Stimulated activated CD4-positive, alpha-beta T cell treated with anti-CD3 and anti-CD28 coated beads, Interleukin-4, amount 100 ng/mL, for 48 hours (primary cell): ENCODE measurements at places on chromosomes 13 and 19.

DNA sequence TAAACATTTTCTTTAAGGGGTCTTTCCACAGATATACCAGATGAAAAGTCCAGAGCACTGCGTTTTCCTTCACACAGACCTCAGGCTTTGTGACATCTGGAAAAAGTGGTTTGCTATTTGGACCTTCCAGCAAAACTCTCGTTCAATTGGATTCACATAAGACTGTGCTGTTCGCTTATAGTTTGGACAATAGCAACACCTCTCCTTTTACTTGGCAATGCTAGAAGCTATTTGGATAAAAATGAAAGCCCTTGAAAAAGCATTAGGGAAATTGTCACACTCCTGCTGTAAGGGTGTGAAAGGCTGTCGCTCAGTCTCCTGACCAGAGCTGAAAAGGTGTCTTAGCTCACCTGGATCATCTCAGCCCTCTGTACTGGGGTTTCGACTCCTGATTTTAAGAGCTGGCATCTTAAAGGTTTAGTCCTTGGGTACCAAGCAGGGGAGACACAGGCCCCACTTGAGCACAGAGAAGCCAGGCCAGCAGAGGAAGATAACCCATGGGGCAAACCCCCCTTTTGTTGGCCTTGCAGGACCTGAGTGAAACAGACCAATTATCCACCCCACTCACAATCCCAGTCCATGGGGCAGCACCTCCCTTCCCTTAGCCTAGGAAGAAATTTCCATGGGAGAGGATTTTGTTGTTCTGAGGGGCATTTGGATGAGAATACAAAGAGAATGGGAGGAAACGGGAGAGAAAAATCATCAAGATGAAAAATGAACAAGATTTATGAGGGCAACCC, 257.6 kb downstream of the DLEU7 start:
- DNase-seq = no peak

GRCh38 chr19:7434391-7434790, 54.4 kb downstream of the PEX11G start:
- DNase-seq = no peak

GRCh38 chr13:93169980-93170379, 56.6 kb upstream of the GPC6 start:
- no peak for DNase-seq

- no peak for DNase-seq
These were observed 248.2 kb downstream of the SLITRK6 start for GRCh38 chr13:85551012-85551411.

DNA sequence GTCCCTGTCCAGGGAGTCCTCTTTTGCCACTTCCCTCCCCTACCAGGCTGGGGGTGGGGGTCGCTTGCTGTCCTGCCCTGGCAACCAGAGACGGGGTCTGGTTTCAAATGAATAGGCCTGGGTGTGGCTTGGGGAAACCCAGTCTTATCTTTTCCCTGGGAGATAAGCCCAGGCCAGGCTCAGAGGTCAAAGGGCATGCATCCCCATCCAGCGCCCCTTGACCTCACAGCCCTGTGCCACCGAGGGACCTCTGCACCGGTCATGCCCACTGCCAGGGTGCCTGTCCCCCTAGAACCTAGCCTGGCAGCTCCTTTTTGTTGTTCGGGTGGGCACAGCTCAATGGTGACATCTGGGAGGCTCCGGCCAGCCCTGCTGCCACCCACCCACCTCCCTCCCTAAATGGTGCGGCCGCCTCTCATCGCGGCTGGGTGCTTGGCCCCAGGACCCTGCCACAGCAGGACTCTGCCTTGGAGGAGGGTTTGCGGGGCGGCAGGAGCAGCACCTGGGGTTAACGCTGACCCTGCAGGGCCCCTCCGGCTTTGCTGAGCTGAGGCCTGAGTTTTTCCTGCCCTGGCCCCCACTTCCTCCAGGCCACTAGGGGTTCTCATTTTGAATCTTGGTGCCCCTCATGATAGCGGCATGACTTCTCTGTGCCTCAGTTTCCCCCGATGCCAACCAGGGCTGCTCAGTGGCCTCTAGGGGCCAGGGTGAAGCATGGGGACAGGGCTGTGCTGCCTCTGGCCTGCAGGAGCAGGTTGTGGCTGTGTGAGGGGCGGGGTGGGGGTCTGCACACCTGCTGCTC, 2.9 kb upstream of the CERS1 start:
- no peak for DNase-seq

GRCh38 chr13:79673310-79673992, 192.5 kb downstream of the NDFIP2 start:
- DNase-seq = no peak

- DNase-seq = no peak
These were observed 16.9 kb upstream of the ADGRL1 start for GRCh38 chr19:14222886-14223285.

- no peak for DNase-seq
These were observed 134.4 kb downstream of the DNAJC15 start for GRCh38 chr13:43157796-43158195.
